ENCODE measurements at places on chromosomes 16 and 17.

GRCh38 chr16:30967795-30968194 lies 10.2 kb downstream of the SETD1A start:
- DNase-seq, result no peak

DNA sequence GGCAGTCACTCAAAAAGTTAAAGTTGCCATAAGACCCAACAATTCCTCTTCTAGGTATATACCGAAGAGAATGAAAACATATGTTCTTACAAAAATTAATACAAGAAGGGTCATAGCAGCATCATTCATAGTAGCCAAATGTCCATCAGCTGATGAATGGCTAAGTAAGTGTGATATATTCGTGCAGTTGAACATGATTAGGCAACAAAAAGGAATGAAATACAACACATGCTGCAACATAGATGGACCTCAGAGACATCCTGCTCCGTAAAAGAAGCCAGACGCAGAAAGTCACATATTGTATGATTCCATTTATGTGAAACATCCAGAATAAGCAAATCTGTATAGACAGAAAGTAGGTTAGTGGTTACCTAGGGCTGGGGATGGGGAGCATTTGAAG lies 229.4 kb upstream of the CACNG5 start:
- no peak for DNase-seq

- no peak for DNase-seq
Observed at GRCh38 chr16:73405851-73406250, 357.9 kb upstream of the ZFHX3 start.

GRCh38 chr17:34616148-34616547 lies 36.8 kb downstream of the TMEM132E start:
- no peak for DNase-seq

- DNase-seq, result no peak
Observed at GRCh38 chr16:10688291-10688690, 6.4 kb downstream of the TEKT5 start.

DNA sequence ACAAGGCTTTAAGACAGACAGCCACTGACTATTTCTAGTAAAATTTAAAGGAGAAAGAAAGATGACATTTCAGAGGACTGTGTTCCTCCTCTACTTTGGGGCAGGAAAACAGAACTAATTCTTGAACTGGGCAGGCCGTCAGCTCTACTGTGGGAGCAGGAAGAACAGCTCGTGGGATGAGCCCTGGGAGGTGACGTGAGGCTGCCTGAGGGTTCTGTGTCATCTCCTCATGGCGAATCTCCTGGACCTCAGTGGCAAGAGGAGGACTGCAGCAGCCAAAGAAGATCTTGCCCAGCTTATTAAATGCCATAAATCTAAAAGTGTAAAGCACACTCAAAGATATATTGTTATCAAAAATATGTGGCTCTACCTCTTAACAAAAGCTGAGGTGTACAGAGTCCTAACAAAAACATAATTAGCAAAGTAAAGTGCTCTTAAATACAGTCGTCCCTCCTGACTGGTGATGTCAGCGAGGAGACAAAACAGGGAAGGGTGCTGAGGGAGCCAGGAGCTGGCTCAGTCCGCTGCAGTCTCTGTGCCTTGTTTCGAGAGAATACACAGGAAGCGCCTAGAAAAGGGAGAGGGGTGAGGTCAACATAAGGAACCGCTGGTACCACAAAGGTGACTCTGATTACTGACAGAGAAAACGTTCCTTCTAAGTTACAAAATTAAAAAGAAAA lies 58.0 kb downstream of the CREBBP start:
- DNase-seq, result no peak

GRCh38 chr16:17224879-17225281 lies 245.9 kb downstream of the XYLT1 start:
- DNase-seq, result peak; percentile 6

DNA sequence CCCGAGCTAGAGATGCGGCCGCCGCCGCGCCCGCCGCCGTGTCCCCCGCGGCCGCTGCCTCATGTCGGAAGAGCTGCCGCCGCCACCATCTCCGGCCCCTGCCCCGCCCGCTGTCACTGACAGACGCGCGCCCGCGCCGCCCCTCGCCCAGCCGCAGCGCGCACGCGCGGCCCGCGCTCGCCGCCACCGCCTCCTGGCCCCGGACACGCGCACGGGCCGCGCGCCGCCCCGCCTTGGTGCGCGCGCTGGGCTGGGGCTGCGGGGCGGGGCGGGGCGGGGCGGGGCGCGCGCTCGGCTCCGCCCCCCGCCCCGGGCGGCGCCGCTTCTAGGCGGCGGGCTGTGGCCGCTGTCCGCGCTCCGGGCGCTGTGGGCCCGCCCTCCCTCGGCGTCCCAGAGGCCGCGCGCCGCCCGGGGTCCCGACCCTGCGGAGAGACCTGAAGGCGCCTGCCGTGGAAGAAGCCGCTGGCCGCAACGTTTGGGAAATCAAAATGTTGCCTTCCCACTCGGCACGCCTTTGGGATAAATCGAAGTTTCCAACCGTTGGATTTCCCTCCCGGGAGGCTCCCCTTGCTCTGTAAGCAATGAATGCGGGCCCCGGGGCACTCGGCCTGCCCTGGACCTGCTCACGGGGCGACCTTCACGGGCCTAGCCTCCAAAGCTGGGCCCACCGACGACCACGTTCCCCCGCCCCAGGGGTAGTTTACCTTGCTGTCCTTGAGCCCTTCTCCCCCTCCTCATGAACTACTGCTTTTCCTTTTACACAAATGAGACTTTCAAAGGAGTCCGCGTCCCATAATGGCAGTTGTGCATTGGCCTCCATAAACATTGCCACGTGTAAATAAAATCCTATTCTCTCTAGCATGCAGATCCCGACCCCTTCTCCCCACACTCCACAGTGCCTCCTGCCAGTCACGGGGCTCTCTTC lies at the start of gene ADCY9:
TSS of gene ADCY9 (minus strand) at position 118 of the 925 bp plus-strand sequence. CDS start 1,000 bp downstream, outside the sequence.
- DNase-seq, result peak; percentile 50

GRCh38 chr17:38881600-38882191 lies 11.8 kb downstream of the LASP1 start:
- no peak for DNase-seq

DNA sequence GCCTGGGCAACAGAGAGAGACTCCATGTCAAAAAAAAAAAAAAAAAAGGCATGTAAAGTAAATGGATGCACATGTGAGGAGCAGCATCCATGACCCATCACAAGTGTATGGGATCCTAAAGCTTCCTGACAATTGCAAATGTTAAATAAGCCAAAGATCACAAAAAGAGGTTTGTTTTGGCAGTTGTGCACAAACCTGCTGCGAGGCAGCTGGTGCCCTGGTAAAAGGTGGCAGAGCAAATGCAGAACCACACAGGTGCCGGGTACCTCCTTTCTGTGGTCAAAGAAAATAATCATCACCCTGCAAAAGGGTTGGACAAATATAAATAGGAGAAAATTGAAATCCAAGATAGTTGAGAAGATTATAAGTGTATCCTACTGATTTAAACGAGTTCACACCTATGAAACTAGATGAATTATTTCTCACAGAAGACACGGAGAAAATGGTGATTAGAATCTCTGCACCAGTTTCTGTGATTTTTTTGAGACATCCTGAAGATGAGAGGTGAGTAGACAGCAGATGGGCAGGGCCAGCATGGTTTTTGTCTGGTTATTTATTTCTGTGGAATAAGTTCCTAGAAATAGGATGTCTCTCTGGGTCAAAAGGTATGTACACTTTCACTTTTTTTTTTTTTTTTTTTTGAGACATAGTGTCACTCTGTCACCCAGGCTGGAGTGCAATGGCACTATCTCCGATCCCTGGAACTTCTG lies 291.3 kb downstream of the CDH13 start:
- no peak for DNase-seq

DNA sequence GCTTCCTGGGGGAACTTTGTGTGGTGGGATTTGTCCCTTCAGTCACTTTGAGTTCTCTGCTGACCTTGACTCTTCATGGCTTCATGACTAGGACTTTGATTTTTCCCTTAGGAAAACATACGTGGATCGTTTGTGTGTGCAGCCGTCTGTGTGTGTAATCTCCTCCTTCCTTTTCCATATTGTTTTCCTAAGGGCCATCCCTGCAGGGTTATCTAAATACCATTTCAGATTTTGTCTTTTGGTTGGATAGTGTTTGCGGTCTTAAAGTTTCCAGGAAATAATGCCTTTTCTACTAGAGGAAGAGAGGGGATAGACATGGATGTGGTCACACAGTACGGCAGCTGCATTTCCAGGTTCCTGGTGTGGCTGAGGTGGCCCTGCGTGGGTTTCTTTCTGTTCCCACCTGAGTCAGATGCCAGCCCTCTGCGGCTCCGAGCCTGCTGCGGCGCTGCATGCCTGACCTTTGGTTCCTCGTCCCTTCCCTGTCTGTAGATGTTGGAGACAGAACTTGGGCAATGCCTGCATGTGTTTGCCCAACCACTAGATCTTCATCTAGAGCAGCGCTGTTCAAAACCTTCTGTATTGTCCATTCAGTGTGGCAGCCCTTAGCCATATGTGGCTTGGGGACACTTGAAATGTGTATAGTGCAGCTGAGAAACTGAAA lies 72.0 kb upstream of the LGALS9 start:
- DNase-seq, result no peak

GRCh38 chr16:23365602-23366240 lies 63.6 kb downstream of the SCNN1B start:
- no peak for DNase-seq

DNA sequence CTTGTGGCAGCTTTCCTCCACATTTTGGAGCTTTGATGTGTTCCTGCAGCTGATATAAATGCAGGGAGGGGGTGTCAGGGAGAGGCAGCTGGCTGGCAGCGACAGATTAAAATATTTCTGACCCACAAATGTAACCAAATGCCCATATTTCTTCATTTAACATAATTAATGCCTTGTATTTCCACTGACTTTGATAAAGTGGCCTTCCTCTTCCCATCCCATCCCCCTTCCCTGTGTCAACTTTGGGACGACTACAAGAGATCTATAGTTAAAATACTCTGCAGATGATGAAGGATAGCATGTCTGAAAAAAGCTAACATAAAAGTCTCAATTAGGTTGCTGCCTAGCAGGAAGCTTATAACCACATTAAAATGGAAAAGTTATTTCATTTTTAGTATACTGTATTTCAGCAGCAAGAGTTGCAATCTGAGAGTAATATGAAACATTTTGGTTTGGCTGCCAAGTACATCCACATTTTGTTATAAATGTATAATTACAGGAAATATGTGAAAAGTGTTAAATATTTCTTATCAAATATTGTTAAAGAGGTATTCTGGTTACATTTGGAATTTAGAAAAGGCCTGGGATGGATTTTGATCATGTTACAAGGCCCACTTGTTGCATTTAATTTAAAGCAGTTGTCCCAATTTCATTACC lies 238.7 kb upstream of the TBX2 start:
- no peak for DNase-seq

DNA sequence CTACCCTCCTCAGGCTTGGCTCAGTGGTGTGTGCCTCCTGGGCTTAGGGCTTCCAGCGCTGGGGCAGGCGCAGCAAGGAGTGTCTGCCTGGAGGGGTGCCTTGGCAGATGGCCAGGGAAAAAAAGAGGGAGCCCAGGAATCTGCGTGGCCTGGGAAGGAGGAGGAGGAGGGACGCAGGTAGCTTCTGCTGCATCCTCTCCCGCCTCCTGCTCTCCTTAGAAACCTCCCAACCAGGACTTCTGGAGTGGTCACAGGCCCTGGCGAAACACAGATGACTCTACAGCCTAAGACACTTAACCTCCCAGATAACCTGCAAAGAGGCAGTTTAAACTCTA lies 7.3 kb upstream of the BCAR1 start:
- DNase-seq, result no peak

DNA sequence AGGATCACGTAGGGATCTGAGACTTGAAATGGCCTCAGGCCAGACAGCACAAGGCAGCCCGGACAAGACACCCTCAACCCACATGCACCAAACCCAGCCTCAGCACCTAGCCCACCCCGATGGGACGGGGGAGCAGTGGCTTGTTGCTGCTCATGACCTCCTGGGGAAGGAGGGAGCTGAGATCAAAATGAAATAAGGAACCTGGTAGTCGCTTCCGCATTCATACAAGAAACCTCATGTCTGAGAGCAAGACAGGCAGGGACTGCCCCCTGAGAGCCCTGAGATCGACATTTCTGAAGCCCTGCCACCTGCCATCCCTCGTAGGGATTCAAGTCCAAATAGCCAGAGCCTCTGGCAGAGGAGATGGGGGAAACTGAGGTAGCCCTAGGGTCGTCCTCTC lies 5.7 kb upstream of the CEP131 start:
- DNase-seq, result no peak

- DNase-seq, result no peak
Observed at GRCh38 chr16:84155226-84155625, 10.1 kb downstream of the DNAAF1 start.

GRCh38 chr16:54968784-54969183 lies 38.1 kb downstream of the IRX5 start:
- no peak for DNase-seq

- no peak for DNase-seq
Observed at GRCh38 chr17:78000341-78000740, 41.8 kb downstream of the TNRC6C start.

GRCh38 chr16:13999071-13999894 lies 71.8 kb upstream of the MRTFB start:
- no peak for DNase-seq

GRCh38 chr16:65725156-65725845 lies 603.4 kb upstream of the CDH11 start:
- DNase-seq, result no peak

- DNase-seq, result no peak
Observed at GRCh38 chr17:39081851-39082250, 69.6 kb downstream of the PLXDC1 start.

GRCh38 chr16:17350207-17350606 lies 120.6 kb downstream of the XYLT1 start:
- no peak for DNase-seq

DNA sequence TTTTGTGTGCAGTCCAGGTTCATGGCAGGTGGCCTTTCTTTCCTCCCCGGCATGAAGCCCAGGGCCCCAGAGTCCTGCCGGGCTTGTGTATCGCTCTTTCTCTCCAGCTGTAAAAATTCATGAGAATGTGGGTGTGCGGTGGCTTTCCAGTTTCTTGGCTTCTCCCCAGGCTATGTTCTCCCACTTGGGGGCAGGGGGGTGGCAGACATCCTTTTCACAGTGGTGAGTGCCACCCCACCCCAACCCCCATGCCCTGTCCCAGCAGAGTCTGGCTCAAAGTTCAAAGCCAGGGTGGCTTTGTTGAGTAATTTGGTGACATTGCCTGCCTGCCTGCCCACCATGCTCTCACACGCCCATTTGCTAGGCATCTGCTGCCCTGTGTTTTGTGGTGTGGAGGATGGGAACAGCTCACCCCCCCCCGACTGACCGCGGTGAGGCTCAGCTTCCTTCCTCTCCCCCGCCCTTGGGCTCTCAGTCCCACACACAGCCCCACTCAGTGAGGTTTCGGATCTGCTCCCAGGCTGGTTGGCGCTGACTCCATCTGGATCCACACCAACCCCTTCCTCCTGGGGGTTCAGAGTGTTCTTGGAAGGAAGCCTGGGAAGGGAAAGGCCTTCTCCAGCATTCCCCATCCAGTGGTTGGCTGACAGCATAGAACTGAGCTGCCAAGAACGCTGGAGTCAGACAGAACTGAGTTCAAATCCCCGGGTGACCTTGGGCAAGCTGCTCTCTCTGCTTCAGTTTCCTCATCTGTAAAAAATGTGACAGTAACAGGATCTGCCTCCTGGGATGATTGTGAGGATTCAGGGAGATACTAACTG lies 36.0 kb downstream of the CHD9 start:
- no peak for DNase-seq

- no peak for DNase-seq
Observed at GRCh38 chr17:79978548-79978855, 57.2 kb downstream of the TBC1D16 start.

GRCh38 chr17:43151880-43152456 lies 19.0 kb upstream of the NBR1 start:
- DNase-seq, result no peak

Data from stimulated activated CD8-positive, alpha-beta memory T cell treated with anti-CD3 and anti-CD28 coated beads, Interleukin-4, amount 100 ng/mL, for 4 hours (primary cell).